ENCODE measurements at places on chromosomes 1 and 21. TPM values are rescaled to one million over a fixed set of nuclear protein-coding genes. Genes with fewer than 3 reads are reported as not detected.

TTLL7 gene
- total RNA-seq = 10.8 TPM

MPZL1 gene
- 22.4 TPM for total RNA-seq

LRIG2 gene
- total RNA-seq = 10.4 TPM

OR14C36 gene
- not detected for total RNA-seq

FAM3B gene
- not detected for total RNA-seq

KCNJ9 gene
- total RNA-seq = 0.08 TPM
